Colonic mucosa (tissue), 4 donors: ENCODE measurements at places on chromosomes 7 and 10. TPM values are rescaled to one million over a fixed set of nuclear protein-coding genes. Genes with fewer than 3 reads are reported as not detected.

DNA sequence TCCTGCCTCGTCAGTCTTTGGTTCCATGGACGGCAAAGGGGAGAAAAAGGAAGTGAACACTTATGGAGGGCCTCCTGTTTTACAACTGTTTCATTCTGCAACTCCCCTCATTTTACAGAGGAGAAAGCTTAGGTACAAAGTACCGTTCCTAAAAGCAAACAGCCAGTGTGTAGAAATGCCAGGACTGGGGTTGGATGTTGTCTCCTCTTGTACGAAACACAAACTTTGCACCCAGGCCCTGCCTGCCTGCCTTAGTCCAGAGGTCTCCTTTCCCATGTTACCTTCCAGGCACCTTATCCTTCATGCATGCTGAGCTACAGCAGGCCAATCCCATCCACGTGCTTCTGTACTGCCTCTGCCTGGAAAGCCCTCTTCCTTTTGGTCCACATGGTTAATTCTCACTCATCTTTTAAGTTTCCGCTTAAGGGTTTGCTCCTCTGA is 86.0 kb downstream of the ICA1 start:
- no peak for DNase-seq

GRCh38 chr10:110717781-110718589 is 73.8 kb downstream of the RBM20 start:
- DNase-seq, result no peak

DNA sequence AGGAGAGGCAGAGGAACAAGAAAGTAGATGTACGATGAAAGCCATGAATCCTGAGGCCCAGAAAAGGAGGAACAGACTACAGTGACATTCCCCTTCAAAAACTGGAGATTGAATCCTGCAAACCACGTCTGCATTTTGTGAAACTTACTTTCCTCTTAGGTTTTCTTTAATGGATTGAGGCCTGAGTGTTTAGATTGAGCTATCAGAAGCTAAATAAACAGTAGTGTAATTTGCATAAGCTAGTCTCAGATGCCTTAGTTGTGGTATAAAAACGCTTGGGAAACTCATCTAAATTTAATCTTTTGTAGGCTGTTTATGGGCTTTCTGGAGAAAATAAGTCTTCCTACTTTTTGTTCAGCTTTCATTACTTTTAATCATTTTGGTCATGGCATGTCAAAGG is 94.8 kb upstream of the HDAC9 start:
- no peak for DNase-seq

- DNase-seq, result peak; percentile 65
Measured at GRCh38 chr7:150406567-150407421, 27.7 kb downstream of the ZNF775 start.

DNA sequence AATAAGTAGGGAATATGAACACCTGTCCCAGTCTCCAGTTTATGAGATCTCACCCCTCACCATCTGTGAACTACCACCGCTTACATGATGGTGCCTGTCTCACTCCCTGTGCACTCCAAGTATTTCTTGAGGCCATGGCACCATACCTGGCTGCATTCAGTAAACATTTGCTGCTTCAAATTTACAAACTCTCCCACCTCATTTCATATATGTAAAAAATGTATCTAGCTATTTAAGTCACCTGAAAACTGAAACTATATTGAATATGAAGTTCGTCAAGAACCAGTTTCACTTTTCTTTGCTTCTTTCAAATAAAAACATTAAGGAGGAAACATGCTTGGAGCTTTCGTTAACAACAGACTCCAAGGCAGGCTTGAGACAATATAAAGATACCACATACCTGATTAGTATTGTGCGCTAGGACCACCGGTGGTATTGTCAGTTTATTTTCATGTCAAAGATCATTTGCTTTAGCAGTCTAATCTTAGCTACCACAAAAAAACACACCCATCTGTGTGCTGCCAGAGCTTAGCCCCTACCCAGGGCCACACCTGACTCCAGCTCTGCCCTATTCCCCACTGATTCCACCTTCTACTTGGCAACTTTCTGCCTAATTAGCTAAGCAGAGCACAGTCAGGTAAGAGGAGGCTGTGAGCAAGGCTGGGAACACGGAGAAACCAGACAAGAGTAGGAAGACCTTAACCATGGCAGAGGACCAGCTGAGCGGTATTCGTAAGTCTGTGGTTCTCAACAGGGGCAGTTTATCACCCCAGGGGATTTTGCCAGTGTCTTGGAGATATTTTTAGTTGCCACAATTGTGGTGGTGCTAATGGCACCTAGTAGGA is 92.0 kb downstream of the ZFAND4 start:
- DNase-seq, result peak; percentile 53

- no peak for DNase-seq
Measured at GRCh38 chr10:106959521-106959920, 205.0 kb downstream of the SORCS1 start.

DNA sequence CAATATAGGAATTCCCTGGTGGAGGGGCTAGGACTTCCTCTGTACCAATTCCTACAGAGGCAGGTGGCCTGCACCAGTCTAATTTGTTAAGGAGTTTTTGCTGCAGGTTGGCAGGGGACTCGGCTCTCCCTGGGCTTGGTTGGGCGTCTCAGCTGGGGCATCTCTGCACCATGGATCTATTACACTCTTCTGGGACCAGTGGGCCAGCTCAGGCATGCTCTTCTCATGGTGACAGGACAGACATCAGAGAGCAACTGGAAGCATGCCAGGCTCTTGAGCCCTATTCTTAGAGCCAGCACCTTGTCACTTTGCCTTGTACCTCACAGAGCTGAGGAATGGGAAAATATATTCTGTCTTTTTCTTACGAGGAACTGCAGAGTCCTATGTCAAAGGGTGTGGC is 74.6 kb downstream of the SH2D4B start:
- DNase-seq, result no peak

DNA sequence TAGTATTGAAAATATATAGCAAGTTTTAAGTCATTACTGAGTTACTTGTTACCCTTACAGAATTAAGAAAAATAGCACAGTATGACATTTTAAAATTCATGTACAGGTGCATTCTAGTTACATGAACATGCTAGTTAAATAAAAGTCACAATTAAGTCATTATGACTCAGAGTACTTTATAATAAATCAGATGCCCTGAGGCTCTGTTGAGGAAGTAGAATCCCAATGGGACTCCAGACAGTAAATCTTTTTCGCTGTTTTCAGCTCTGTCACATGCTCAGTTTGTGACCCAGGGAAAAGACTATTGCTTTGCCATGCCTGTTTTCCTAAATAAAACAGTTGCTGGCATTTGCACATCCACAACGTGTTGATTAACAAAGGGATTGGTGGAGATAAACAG is 21.0 kb downstream of the NUDT13 start:
- DNase-seq, result no peak

GRCh38 chr10:75448166-75448565 is 16.7 kb downstream of the LRMDA start:
- DNase-seq, result no peak

GRCh38 chr10:117790179-117790578 is 247.6 kb downstream of the EMX2 start:
- no peak for DNase-seq

DNA sequence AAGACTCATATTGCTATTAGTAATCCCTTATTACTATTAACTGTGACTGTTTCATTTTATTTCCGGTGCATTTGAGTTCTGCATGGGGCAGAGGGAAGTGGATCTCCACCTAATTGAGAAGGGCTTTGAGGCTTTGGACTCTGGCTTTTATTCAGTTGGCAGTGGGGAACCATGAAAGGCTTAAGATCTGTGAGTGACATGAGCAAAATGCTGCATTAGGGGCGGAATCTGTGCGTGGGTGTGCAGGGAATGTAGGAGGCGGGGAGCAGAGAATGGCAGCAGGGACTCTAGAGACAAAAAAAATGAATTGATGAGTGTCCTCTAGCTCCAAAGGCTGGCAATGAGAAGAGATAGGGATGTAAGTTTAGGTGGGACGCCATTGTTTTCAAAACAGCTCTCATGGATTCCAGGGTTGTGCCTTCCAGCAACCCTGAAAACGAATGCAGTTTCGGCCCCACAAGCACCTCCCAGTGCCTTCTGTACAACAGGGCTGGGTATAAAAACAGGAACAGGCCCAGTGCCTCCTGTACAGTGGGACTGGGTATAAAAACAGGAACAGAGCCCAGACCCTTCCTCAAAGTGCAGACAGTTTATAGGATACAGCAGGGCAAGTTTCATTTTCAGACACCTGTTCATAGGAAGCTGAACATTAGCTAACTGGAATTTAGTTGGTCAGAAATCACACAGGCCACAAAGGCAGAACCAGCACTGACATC is 663.3 kb upstream of the FOXK1 start:
- DNase-seq, result no peak

DNA sequence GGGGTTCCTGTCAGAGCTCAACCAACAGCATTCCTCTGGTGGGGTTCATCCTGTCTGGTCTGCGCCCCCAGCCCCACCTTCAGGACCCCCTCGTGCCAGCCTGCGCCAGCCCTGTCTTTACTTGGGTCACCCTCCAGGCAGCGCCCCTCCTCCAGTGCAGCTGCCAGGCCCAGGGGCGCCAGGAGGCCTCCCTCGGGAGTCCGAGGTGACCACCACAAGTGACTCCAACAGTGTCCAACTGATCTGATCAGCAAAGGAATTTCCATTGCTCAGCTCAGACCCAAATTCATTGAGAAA is 10.6 kb downstream of the WDR86 start:
- no peak for DNase-seq

- peak; percentile 49 for DNase-seq
Measured at GRCh38 chr7:143901332-143901667, 676 bp downstream of the TCAF1 start.

GRCh38 chr10:122301055-122301810 is 30.1 kb downstream of the BTBD16 start:
- no peak for DNase-seq

DNA sequence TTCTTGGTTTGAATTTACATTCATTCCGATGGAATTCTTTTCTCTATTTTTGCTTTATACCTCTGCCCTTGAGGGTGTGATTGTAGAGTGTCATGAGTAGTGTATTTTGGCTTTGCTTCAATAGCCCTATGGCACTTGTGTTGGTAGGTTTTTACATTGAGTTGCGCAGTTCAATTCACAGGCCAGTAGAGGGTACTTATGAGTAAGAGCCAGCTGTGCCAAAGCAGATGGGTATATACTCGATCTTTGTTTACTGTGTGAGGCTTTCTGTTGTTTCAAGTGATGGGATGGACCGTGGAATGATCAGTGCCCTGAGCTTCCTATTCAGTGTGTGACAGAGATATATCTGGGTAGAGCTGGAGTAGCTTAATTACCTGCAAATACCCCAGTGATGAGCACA is 4.3 kb upstream of the AKR1C3 start:
- DNase-seq, result no peak

- no peak for DNase-seq
Measured at GRCh38 chr7:3083350-3083749, 39.7 kb upstream of the CARD11 start.

GRCh38 chr10:42959833-42960232 is 117.0 kb upstream of the RET start:
- DNase-seq, result no peak

DNA sequence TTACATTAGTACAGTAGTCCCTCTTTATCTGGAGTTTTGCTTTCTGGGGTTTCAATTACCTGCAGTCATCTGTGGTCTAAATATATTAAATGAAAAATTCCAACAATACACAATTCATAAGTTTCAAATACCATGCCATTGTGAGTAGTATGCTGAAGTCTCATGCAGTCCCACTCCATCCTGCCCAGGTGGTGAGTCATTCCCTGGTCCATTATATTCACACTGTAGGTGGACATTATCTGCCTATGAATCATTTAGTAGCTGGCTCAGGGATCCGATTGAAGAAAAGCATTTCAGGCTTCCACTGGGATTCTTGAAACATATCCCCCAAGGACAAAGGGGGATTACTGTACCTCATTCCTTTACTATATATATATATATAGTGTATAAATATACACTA is 298.2 kb upstream of the GALNT17 start:
- no peak for DNase-seq

- peak; percentile 29 for DNase-seq
Measured at GRCh38 chr7:135650831-135651573, 11.3 kb upstream of the STMP1 start.

GLI3 gene
- total RNA-seq, result 1.8 TPM

NUDT1 gene
- total RNA-seq, result 15.0 TPM

COL13A1 gene
- 1.0 TPM for total RNA-seq
